ENCODE measurements at places on chromosomes 4 and X.
A peak's percentile ranks its signal among the peaks of the same experiment; 100 is the strongest.

GRCh38 chr4:13856387-13856786, 228.9 kb upstream of the BOD1L1 start:
- no peak for DNase-seq

GRCh38 chrX:38717871-38718270, 83.4 kb upstream of the MID1IP1 start:
- DNase-seq = no peak

- DNase-seq = no peak
These were observed 4.1 kb upstream of the UGT2B7 start for GRCh38 chr4:69092190-69092589.

DNA sequence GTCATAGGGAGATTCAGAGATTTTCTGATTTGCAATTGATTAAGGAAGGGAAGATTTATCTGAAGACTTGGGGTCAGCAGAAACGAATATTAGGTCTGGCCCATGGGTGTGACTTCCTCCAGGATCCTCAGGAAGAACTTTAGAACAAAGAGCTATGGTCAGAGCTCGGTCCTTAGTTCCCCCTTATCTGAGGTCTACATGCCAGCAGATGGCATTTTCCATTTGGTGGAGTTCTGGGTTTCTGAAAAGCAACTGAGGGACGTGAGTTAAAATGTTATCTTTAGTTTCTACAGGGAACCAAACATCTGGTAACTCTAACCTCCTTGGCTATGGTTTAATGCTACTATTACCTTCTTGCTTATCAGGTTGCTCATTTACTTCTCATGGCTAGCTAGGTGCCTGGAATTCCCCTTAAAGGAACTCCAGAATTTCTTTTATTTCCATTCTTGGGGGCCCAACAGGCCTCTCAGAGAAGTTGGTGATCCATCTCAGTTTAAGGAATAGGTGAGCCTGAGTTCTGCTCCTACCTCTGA, 40.7 kb downstream of the KLF3 start:
- no peak for DNase-seq

GRCh38 chr4:101400096-101400495, 52.8 kb upstream of the PPP3CA start:
- DNase-seq = peak; percentile 9

DNA sequence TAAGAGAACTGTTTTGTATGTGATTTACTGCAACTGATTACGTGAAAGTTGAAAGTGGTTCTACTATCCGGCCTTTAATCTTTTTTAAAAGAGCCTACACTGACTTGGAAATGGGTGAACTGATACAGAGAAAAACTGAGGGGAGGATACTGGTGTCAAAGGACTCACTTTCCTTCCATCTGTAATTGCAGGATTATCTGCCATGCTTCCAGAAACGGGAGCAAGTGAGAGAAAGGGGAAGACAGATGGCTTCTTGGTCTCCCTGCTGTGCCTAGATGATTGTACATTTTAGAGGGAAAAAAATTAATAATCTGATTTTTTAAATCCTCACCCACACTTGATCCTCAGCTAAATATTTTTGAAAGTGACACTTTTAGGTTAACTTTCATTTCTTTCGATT, 88.3 kb upstream of the GRID2 start:
- DNase-seq = no peak

- no peak for DNase-seq
These were observed 77.1 kb upstream of the SLC4A4 start for GRCh38 chr4:71261633-71262121.

- no peak for DNase-seq
These were observed 96.4 kb downstream of the CPZ start for GRCh38 chr4:8688908-8689445.

DNA sequence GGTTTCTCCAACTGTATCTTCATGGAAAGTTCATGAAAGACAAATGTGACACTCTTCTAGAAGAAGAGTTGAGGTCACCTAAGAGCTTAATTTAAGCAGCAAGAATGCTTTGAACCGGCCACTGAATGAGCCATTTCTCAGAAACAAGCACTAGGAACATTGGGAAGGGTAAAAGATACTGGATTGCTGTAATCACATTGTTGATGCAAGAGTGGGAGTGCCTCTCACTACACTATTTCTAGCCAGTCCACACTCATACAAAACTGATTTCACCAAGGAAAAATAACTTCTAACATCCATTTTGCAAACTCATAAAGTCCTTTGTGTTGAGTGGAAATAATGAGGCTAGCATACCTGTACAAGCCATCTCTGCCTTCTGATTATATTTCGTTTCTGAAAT, 220.3 kb downstream of the RELL1 start:
- no peak for DNase-seq

- no peak for DNase-seq
These were observed 51.6 kb downstream of the WDFY3 start for GRCh38 chr4:84914686-84915395.

GRCh38 chr4:174402470-174403176, 118.9 kb downstream of the CEP44 start:
- no peak for DNase-seq

- DNase-seq = no peak
These were observed 10.1 kb downstream of the PSAPL1 start for GRCh38 chr4:7424553-7425111.

GRCh38 chr4:82493721-82494425, 63.5 kb downstream of the ENOPH1 start:
- DNase-seq = peak; percentile 10

GRCh38 chr4:153295131-153295755, 49.2 kb upstream of the MND1 start:
- DNase-seq = no peak

All from KG1 (cell line).